ENCODE measurements at places on chromosomes 11 and 22.

GRCh38 chr22:46471901-46472721 is 65.3 kb downstream of the CELSR1 start:
- no peak for DNase-seq

DNA sequence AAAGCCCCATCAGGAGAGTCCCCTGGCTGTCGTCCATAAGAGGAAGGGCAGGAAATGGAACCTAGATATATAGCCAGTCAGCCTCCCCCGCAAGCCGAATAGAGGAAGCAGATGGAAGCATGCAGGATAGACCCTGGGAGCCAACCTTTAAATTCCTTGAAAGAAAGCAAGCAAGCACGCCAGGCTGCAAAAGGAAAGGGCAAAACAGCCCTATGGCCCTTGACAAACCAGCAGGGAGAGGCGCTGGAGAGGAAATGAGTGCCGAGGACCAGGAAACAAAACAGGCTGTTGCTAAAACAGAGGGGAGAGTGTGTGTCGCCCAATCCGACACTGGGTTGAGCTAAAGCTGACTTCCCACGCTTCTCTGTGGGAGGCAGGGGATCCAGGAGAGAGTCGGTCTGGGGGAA is 203.5 kb upstream of the MTNR1B start:
- DNase-seq = no peak

GRCh38 chr11:82992223-82992622 is 79.5 kb downstream of the RAB30 start:
- DNase-seq = no peak

- DNase-seq = no peak
These were observed 40.4 kb upstream of the AKIP1 start for GRCh38 chr11:8870411-8871170.

DNA sequence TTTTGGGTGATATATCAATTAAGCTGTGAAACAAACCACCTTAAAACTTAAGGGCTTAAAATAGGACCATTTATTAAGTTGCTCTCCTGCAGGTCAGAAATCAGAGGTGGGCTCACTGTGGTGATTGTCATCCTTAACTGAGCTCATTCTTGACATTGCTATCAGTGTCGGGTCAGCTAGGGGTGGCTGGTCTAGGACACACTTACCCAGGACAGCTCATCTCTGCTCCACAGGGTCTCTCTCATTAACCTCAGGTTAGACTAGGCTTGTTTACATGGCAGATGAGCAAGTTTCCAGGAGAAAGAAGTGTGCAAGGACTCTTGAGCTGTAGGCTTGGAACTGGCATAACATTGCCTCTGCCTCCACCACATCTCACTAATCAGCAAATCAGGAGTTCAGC is 601.0 kb upstream of the RAG2 start:
- no peak for DNase-seq

- no peak for DNase-seq
These were observed 6.5 kb upstream of the CLDN5 start for GRCh38 chr22:19530751-19531150.

GRCh38 chr11:42490506-42490905 is 821.3 kb upstream of the API5 start:
- DNase-seq = no peak

GRCh38 chr11:120293038-120293800 is 31.9 kb upstream of the TLCD5 start:
- DNase-seq = no peak

Measured in activated effector memory CD4-positive, alpha-beta T cell treated with Interleukin-2 at 50 U/mL for 16 hours (primary cell).